IPS DF 19.7 (cell line): ENCODE measurements at places on chromosomes 6 and 20.
A peak's percentile ranks its signal among the peaks of the same experiment; 100 is the strongest.

DNA sequence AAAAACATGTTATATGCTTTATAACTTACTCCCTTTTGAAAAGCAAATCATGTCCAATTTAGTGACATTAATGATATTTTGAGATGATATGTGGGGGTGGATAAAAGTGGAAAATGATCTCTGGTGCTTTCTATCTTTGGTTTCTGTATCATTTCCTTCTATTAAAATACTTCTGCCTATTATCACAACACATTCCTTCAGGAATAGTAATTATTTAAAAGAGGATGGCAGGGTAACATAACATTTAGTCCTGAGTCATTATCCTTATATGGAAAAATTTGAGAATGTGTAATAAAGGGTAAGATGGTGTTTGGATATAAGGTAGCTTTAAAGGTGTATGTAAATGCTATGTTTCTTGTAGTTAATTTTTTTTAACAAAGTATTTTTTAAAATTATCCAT is 657.7 kb downstream of the PHF3 start:
- no peak for DNase-seq

DNA sequence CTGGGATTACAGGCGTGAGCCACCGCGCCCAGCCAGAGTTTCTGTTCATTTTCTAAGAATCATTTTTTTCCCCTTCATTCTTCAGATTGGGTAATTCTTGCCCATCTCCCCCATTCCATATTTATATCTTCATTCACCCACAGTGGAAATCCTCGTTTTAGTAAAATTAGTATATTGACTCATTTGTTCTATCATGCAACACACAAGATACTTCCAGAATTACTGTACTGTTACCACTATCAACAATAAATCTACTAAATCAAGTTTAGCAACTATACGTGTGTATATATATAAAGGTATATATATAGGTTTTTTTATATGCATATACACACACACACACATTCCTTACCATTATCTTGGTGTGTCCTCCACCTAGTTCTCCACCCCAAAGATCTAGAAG is 41.2 kb upstream of the KCNG1 start:
- DNase-seq, result no peak

- no peak for DNase-seq
Measured at GRCh38 chr6:32089082-32089828, 19.9 kb downstream of the TNXB start.

DNA sequence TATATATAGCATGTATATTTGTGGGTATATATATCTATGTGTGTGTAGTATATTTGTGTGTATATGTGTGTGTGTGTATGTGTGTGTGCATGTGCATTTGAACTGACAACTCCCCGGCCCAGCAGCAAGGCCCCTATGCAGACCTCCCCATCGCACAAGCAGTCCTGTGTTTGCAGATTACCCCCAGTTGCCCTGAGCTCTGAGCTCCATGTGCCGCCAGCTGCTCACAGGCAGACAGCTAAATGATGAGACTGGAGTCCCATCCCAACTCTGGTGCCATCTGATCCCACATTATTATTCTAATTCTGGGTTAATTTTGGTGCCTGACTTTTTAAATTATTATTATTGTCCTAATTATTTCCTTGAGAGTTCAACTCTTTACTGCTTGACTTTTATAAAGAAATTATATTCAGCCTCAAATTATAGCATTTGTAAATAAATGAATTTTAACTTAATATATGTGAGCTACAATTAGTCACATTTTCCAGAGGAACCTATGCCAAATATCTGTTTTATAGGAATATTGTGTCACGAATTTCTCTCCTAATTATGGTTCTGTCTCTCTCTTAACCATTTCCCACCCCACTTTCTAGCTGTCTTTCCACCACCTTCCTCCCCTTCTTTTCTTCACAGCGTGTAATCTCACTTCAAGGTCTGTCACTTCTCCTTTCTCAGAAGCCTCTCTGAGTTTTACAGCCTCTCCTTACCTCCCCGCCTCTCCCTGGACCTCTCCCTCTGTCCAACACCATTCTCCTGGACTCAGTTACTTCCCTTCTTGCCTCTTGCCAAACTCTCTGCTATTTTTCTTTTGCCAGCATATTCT is 90.6 kb upstream of the SYNDIG1 start:
- no peak for DNase-seq

DNA sequence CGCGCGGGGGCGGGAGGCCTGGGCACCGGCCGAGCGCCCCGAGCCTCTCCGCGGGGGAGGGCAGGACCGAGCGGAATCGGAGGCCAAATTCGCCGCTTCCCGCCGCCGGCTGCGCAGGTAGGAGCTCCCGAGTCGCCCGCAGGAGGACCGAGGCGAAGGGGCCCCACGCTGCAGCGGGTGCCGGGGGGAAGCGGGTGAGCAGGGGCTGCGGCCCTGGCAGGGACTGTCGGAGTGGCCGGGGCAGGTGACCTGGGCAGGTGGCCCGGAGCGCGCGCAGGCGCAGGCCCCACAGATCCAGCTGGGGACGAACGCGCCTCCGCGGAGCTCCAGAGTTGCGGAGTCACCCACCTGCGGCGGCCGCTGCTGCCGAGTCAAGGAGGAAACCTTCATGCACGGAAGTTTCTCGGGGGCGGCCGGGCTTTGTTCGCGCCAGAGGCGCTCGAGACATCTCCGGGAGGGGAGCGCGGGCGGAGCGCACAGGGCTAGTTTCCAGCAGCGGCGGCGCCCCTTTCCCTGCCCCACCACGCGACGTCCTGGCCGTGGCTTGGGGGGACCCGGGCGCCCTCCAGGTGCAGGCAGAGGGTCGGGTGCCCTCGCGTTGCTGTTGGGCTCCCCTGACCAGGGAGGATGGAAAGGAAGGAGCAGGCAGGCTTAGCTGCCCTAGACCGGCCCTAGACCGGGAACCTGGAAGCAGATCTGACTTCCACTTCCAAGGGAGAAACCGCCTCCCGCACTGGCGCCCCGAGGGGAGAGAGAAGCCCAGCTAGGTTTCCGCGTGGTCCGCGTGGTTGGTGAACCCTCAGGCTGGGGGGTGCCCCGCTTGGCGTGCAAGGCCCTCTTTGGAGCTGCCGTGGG is 590 bp downstream of the SLCO4A1 start:
- DNase-seq, result no peak

- no peak for DNase-seq
Measured at GRCh38 chr6:87588756-87589407, 905 bp downstream of the RARS2 start.

DNA sequence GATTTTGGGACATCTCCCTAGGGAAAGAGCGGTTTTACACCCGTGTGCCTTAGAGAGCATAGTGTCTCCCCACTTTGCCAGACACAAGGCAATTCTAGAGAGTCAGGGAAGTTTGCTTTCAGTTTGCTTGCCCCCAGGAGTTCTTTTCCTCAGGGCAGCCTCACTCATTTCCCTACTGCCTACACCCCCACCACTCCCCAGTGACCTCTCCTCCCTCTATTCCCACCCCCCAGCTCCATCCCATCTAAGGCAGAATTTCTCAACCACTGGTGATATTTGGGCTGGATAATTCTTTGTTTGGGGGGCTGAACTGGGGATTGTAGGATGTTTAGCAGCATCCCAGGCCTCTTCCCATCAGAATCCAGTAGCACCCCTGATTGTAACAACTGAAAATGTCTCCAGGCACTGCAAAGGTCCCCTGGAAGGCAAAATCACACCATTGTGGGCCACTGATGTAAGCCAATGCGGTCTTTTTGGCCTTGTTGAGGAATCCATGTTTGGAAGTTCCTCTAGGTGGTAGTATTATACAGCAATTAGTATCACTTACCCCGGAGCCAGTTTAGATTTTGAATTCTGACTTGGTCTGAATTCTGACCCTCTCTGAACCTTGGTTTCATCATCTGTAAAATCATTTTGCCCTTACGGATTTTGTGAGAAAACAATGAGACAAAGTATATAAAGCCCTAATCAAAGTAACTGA is 1.3 kb downstream of the EPPIN start:
- peak; percentile 42 for DNase-seq

DNA sequence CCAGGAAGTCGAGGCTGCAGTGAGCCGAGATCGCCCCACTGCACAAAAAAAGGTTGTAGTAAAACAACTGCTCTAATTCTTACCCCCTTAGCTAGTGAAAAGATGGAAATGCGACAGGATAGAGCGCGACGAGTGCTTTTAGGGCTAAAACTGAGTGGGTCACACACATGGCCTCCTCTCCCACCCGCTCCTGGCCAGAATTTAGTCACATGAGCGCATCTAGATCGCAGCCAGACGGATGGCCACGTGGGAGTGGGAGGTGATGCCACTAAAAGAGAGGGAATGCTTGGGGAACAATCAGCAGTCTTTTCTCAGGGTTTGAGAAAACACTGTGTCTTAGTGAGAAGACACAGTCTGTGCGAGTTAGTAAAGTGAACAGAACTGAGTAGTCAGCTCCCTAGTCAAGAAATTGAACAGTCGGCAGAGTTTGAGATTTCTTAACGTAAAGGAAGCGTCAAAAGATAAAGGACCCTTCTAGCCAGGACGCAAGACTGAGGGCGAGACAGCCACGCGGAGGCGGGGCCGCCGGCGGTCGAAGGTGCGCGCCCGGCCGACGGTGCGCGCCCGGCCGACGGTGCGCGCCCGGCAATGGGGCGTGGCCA is 664 bp upstream of the ACTR5 start:
- no peak for DNase-seq

GRCh38 chr6:135922174-135922573 is 70.7 kb downstream of the PDE7B start:
- DNase-seq, result peak; percentile 59

- DNase-seq, result no peak
Measured at GRCh38 chr6:157954150-157955117, 27.2 kb upstream of the SYNJ2 start.

DNA sequence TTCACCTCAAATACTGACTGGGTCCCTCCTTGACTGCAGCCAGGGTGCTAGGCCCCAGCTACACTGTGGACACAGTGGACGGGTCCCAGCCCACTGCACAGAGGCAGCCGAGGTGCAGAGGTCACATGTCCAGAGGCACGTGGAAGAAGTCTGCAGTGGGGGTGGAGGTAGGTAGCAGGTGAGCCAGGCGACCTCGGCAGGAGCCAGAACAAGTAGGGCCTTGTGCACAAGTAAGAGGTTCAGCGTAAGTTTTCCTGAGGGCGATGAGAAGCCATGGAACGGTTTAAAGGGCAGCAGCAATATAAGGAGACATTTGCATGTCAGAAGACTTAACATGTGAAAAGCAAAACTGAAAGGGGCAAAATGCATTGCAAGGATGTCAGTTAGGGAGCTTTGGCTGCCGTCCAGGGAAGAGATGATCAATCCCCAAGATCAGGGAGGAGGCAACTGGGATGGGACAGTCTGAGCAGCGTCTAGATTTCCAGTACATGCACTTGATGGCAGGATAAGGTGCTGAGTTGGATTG is 49.7 kb upstream of the SNX9 start:
- DNase-seq, result no peak

DNA sequence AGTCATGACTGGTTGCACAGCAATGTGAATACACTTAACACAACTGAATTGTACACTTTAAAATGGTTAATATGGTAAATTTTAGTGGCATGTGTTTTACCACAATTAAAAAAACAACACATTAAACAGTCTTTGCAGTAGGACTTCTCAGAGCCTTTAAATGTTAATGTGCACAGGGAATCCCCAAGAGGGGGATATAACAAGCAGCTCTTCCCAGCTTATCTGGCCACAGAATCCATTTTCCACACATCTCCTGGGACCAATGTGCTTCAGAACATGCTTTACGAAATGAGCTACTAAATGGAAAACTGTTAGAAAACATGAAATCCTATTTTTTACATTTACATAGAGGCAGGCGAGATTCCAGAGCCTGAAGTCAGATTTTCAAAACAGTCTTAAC is 44.4 kb downstream of the FYN start:
- no peak for DNase-seq

DNA sequence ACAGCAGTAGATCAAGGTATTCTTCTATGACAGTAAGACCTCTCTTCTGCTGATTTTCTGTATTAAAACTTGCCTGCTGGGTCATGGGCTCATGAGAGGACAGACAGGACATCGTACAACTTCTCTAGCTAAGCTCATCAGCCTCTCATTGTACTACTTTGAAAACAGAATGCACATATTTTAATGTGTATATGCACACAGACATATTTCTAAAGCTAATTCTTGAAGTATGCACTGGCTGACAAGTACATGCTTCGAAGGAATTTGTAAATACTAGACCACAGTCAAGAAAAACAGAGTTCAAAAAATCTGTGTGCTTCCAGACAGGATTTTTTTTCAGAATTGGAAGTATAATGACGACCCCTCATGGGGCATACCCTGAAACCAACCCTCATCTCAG is 81.7 kb upstream of the CD83 start:
- DNase-seq, result no peak

DNA sequence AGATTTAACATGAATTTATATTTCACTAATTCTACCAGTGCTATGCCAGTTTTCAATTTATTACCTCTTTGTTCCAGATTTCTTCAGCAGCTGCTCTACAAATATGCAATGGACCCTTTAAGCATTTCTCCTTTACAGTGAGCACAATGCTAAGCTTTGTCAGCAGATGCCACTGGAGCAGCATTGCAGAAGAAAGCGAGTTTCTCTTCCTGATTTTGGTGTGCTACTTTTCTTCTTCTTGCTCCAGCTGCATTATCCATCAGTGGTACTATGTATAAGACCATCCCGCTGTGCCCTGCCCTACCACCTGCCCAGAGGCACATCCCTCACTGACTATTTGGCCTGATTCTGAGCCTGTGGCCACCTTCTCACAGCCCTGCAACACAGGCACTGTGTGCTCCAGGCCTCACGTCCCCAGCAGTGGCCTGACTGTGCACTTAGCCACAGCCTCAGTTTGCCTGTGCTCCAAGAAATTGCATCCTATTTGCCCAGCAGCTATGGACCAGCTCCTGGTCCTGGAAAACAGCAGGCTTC is 84.1 kb downstream of the TNFAIP3 start:
- no peak for DNase-seq

- no peak for DNase-seq
Measured at GRCh38 chr6:31038559-31038958, 28.3 kb downstream of the MUC22 start.

- DNase-seq, result no peak
Measured at GRCh38 chr20:64238851-64239387, 16.6 kb upstream of the PCMTD2 start.

DNA sequence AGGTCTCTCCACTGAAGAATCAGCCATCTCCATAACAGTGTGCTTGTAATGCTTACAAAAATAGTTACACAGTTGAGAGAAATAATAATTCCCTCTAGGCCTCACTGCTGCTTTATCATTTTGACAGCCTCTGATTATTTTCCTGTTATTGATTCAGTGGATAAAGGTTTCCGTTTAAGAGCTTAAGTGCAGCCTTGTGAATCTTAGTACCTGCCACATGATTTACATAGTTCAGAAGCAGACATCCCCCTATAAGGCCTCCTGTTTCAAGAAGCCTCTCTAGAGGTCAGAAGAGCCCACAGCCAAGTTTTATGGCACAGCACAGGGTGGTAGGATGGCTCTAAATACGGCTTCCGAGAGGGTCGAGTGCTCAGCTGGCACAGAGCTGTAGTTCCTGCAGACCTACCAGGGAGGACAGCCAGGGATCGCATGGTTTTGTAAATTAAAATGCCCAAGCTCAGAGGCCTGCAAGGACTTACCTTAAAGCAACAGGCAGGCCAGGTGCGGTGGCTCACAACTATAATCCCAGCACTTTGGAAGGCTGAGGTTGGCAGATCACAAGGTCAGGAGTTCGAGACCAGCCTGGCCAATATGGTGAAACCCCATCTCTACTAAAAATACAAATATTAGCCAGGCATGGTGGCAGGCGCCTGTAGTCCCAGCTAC is 17.6 kb upstream of the PYGB start:
- no peak for DNase-seq
